ENCODE measurements at places on chromosomes 12 and 14. TPM values are rescaled to one million over a fixed set of nuclear protein-coding genes. Genes with fewer than 3 reads are reported as not detected.

Gene TPH2
- total RNA-seq = not detected

Gene DNAJC22
- 37.5 TPM for total RNA-seq

DNA sequence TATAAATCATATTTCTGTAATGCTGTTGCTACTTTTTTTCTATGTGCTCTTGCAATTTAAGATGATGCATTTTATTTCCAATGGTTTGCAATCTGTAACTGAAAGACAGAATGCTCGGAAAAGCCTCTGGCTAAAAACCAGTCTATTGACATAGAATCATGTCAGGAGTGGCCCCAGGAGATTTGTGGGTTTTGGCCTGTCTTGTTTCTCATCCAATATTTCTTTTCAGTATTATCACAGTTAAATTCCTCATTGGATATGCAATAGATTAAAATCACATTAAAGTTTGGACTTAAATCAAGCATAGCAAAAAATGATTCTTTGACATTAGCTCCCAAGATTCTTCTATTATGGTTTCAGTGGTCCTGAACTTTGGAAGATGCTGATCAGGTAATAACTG lies 19.1 kb upstream of the SLC38A2 start:
- no peaks in the 10 kb centered on the region for H3K27me3 ChIP-seq
- no peak overlapping the region for H3K27ac ChIP-seq
- no peaks in the 10 kb centered on the region for H3K36me3 ChIP-seq
- no peak overlapping the region for H3K4me3 ChIP-seq
- peaks cover 25% of the 10 kb centered on the region for H3K4me1 ChIP-seq
- DNase-seq = no peak

DNA sequence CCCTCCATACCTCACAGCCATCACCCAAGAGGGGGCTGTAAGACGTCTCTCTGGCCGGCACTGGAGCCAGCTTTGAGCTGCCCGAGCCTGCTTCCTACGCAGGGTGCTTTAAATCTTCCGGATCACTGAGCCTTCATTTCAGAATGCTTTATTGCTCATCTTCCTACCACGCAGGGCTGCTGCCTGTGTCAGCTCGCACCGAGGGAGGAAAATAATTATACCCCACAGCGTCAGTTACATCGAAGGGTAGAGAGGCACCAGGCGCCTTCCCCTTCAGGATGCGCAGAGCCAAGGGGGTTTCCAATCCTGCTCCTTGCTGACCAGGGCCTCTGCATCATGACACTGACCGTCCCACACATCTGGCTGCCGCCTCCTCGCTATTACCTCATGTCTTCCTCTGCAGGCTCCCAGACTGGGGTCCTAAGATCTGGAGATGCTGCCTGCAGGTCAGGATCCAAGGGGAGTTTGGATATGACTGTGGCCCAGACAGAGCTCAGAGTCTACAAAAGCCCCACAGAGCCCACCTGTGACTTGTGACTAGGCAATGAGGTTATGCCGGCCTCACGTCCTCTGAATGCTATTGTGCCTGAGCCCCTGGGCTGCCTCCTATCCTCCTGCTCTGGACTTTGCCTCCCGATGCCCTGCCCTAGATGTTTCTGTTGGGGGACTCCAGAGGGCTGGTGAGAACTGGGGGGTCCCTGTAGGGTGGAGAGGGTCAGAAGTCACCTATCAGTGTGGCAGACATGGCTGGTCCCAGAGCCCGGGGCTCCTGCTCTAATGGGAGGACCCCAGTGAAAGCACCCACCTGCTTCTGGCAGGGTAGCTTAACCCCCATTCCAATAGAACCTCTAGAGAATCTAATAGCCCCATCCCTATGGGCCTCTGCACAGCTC lies 220.3 kb upstream of the RTL1 start:
- no peak for DNase-seq
- no peak overlapping the region for H3K4me3 ChIP-seq
- no peak overlapping the region for H3K27ac ChIP-seq
- no peaks in the 10 kb centered on the region for H3K36me3 ChIP-seq
- no peaks in the 10 kb centered on the region for H3K4me1 ChIP-seq
- H3K27me3 ChIP-seq = no peaks in the 10 kb centered on the region

- H3K27me3 ChIP-seq = no peaks in the 10 kb centered on the region
- no peaks in the 10 kb centered on the region for H3K4me1 ChIP-seq
- H3K27ac ChIP-seq = no peak overlapping the region
- no peak for DNase-seq
- no peaks in the 10 kb centered on the region for H3K36me3 ChIP-seq
Observed at GRCh38 chr14:103544388-103545218, 15.6 kb downstream of the TRMT61A start.

GRCh38 chr12:75270157-75270556 lies 60.0 kb downstream of the CAPS2 start:
- no peaks in the 10 kb centered on the region for H3K27me3 ChIP-seq
- no peaks in the 10 kb centered on the region for H3K4me1 ChIP-seq
- no peak for DNase-seq

DNA sequence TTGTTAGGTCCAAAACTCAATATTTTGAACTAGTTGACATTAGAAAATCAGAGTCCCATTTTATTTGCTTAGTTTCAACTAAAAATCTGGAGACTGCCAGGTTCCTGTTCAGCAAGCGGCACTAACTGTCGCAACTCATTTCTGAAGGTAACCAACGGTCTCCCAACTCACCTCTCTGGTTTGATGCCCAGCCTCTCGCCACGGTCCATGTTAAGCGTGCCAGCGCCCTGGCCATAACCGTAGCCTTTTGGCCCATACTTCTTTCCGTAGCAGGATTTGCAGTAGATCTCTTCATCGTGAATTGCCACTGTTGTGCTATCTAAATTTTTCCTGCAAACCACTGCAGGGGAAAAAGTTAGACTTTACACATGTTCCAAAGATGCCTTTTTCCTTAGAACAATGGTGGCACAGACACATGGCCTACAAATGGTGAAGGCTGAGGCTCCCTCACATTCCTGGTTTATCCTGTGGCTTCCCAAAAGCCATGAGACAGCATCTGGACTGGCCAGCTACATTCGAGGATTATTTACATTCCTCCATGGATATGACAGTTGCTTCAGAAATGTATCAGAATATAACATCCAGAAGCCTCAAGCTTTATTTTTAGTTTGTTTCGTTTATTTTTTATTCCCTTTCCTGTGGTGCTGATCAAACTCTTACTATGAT lies 15.7 kb downstream of the CSRP2 start:
- no peak overlapping the region for H3K4me3 ChIP-seq
- no peak overlapping the region for H3K27ac ChIP-seq
- no peaks in the 10 kb centered on the region for H3K36me3 ChIP-seq
- H3K4me1 ChIP-seq = no peaks in the 10 kb centered on the region
- H3K27me3 ChIP-seq = no peaks in the 10 kb centered on the region

Gene RTL1
- total RNA-seq = not detected

Gene DICER1
- 28.8 TPM for total RNA-seq

DNA sequence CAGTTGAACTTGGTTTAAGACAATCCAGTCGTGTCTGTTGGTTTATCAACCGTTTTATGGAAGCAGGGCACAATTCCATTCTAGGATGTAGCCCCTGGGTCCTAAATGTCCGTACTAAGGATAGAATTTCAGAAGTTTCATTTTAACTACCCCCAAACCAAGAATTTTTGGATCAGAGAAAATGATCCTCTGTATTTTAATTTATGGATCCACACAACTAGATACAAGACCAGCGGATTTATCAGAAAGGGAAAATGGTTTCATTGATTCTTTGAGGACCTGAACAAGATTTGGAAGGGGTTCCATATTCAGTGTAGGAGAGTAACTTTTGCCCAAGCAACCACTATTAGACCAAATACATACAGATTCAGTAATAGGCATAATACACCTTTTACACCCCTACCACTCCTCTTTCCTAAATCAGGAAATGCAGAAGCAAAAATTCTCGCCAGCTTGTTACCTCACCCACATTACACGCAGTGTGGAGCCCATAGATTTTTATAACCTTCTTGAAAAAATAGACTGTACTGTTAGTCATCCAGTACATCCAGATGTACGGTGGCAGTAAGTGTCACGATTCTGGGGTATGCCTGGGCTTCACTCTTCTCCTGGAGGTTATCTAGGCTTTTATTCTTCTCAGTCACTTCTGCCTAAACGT lies 1.4 kb upstream of the FBXL14 start:
- no peak overlapping the region for H3K4me3 ChIP-seq
- no peaks in the 10 kb centered on the region for H3K4me1 ChIP-seq
- peak overlapping the region; percentile 90 for H3K27ac ChIP-seq
- no peaks in the 10 kb centered on the region for H3K36me3 ChIP-seq

- H3K4me1 ChIP-seq = peaks cover 30% of the 10 kb centered on the region
- H3K27ac ChIP-seq = peak overlapping the region; percentile 37
- peaks cover 3% of the 10 kb centered on the region for H3K36me3 ChIP-seq
- H3K27me3 ChIP-seq = no peaks in the 10 kb centered on the region
- no peak overlapping the region for H3K4me3 ChIP-seq
Observed at GRCh38 chr12:62533755-62534107, 67.1 kb downstream of the MON2 start.

Gene ETV6
- total RNA-seq = 8.2 TPM

GRCh38 chr12:48873096-48873495 lies 7.4 kb upstream of the RND1 start:
- DNase-seq = no peak
- H3K27me3 ChIP-seq = no peaks in the 10 kb centered on the region
- H3K4me1 ChIP-seq = peaks cover 2% of the 10 kb centered on the region
- no peak overlapping the region for H3K27ac ChIP-seq
- H3K36me3 ChIP-seq = no peaks in the 10 kb centered on the region
- no peak overlapping the region for H3K4me3 ChIP-seq

DNA sequence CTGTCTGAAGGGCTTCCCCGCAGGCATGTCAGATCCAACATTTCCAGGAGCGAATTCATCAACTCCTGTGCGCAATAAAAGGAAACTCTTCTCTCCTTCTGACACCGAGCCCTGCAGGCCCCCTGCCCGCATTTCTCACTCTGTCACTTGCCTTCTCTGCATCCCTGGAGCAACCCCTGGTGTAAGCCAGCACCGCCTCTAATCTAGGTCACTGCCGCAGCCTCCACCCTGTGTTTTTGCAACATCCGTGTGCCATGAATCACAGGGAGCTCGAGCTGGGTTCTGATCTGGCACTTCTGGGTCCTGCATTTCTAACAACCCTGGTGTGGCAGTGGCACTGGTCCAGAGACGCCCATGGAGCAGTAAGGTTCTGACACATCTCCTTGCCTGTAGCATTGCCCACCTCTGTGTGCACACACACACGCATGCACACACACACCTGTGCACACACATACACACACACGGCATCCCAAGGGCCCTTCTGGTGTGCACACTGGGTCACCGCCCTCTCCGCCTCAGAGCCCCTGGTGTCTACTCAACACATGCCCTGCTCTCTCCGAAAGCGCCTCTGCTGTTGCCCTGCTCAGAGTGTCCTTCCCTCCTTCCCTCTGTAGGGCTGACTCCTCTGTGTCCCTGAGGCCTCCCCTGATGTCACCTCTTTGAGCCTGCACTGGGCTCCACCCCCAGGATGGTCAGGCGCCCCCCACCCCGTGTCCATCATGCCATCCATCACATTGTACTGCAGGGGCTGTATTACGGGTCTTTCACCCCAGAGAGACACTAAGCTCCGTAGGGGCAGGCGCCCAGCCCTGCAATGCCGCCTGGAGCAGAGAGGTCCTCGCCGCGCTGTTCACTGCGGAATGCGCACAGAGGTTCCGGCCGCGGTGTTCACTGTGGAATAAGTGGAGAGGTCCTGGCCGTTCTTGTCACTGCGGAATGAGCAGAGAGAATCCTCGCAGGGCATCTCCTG lies 111.4 kb upstream of the SFSWAP start:
- no peak overlapping the region for H3K4me3 ChIP-seq
- no peaks in the 10 kb centered on the region for H3K4me1 ChIP-seq
- no peak for DNase-seq
- H3K27ac ChIP-seq = no peak overlapping the region
- no peaks in the 10 kb centered on the region for H3K27me3 ChIP-seq
- H3K36me3 ChIP-seq = no peaks in the 10 kb centered on the region

- DNase-seq = no peak
- no peaks in the 10 kb centered on the region for H3K36me3 ChIP-seq
Observed at GRCh38 chr12:108575199-108575912, 13.0 kb downstream of the ISCU start.

DNA sequence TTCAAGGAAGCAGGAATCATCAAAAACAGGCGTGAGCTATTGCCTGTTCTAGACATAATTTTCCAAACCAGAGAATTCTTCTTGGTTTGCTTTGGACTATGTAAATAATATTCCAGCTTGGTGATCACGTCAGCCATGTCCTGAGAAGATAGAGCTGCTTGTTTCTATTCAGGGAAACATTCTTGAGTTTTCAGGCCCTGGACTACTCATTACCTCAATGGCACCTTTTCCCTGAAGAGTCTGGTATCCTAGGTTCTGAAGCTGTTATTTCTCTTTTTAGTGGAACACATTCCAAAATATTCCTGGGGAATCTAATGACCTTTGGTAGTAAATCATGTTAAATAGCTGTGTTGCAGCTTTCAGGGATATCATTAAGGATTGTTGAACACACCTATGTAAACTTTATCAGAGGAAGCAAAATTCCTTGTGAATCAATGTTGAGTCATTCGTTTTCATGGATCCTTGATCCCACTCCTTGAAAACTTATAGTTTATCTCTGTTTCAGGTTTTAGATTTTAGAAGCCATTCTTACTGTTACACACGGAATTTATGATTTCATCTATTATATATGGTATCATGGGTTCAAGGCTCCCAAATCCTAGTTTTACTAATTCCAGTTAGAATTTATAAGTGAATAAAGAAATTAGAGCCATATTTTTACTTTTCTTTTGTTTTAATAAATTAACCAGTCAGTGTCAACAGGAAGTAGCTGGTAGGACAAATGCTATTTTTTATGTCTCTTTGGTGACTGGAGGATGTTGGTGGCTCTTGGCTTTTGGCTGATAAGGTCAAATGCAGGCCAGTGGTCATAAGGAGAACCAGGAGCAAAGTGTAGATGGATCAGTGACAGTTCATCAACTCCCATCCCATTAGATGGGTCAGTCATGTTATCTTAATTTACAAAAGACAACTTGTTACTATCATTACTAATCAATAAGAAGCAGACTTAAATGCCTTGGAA lies 380.1 kb downstream of the ZFP36L1 start:
- no peaks in the 10 kb centered on the region for H3K27me3 ChIP-seq
- H3K4me1 ChIP-seq = no peaks in the 10 kb centered on the region
- no peaks in the 10 kb centered on the region for H3K36me3 ChIP-seq
- H3K27ac ChIP-seq = no peak overlapping the region
- no peak for DNase-seq
- no peak overlapping the region for H3K4me3 ChIP-seq

GRCh38 chr12:53948650-53949593 lies 5.8 kb upstream of the HOXC12 start:
- H3K4me1 ChIP-seq = peaks cover 3% of the 10 kb centered on the region
- H3K27me3 ChIP-seq = peaks cover 66% of the 10 kb centered on the region
- H3K27ac ChIP-seq = no peak overlapping the region
- no peak for DNase-seq
- no peak overlapping the region for H3K4me3 ChIP-seq

Gene NEK9
- 36.8 TPM for total RNA-seq

DNA sequence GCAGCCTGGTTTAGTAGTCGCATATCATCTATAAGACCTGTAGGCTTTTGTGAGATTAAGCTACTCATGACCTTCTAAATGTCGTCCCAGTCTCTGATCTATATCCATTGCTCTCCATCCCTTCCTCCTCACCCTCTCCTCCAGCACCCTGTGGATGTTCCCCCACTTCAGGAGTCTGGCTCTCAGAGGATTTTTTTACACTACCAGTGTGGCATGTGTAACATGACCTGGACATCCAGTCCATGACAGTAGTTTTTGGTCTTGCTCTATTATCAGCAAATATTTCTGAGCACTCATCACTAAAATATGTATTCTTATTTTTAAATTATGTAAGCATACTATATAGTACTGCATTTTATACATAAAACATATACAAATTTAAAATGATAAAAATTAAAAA lies 142.1 kb downstream of the DYRK2 start:
- no peaks in the 10 kb centered on the region for H3K36me3 ChIP-seq
- H3K4me1 ChIP-seq = no peaks in the 10 kb centered on the region
- no peak overlapping the region for H3K4me3 ChIP-seq
- no peaks in the 10 kb centered on the region for H3K27me3 ChIP-seq
- H3K27ac ChIP-seq = no peak overlapping the region

Gene OTX2
- not detected for total RNA-seq

Gene RPS26
- total RNA-seq = 17.5 TPM
